ENCODE measurements at places on chromosomes 2 and 18.

GRCh38 chr18:7174344-7175095 lies 56.4 kb upstream of the LRRC30 start:
- no peak for DNase-seq

DNA sequence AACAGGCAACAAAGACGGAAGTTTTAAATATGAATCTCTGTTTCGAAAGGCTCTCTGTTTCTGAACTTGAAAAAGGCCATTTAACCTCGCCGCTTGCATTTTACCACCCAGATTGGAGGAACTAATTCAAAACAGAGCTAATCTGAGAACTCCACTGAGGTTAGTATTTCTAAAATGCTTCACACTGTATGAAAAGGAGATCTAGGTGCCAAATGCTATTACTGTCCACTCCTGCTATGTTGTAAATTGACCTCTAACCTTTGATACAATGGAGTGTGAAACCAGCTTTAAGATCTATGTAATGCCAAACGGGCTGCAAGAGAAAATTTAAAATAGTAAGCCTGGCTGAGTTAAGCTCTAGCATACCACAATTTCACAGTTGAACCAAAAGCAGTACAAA lies 364.5 kb downstream of the IRS1 start:
- DNase-seq: no peak

DNA sequence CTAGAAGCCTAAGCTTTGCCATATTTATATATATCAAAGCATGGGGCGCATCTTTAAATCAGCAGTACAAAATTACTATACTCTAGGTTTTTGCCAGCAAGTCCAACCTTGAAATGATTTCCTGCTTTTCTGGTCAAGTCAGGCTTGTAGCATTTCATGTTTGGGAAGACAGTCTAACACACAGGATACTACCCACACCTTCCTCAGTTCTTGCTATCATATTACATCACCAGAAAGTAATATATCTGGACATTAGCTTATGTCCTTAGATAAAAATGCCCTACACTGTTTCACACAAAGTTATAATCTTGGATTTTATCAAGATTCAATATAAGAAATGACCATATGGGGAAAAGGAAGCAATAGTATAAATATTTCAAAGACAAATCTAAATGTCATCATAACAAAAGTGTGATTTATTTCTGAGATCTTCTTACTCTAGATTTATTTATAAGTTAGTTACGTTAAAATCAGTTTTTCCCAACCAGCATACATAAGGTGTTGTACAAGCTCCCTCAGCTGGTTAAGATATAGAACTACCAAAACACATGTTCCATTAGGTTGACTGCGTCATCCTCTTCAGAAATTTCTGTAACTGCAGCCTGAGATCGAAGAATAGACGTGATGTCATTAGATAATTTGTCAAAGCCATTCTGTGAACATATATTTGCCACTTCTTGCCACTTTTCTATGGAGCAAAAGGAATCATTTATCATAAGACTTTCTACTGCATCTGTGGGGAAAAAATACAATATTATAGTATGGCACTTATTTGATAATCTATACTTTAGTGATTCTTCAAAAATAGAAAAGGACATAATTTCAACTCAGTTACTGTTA lies 56.6 kb downstream of the CLHC1 start:
- peak; percentile 26 for DNase-seq

DNA sequence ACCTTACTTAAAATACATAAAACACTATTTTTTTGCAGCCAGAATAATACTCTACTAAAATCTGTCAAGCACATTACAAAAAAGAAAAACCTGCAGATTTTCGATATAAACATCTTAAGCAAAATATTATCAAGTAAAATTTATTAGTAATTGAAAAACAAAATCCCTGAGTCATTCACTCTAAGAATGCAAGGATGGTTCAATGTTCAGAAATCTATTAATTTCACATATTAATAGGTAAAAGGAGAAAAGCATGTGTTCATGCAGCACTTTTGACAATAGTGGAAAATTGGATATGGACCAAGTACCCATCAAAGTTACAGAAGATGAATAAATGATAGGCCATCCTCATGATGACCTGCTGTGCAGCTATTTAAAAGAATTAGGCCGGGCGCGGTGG lies 66.2 kb upstream of the OTOS start:
- no peak for DNase-seq

DNA sequence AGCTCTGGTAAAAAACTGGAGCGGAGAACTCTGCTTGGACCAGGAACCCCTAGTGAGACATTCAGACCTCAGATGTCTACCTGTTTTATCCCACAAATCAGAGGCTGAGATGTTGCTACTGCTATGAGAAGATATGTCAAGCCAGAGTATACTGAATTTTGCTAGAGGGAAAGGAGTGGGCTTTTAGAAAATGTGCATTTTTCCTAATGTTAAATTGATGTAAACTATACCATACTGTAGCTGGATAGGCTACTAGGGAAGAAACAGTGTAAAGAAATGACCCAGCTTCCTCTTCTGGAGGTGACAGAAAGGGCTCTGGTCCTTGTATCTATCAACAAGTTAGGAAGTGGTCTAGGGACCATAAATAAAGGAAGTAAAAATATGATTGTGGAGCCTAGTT lies 65.0 kb downstream of the SLC39A10 start:
- DNase-seq: no peak

- DNase-seq: no peak
Measured at GRCh38 chr2:235295831-235296230, 198.0 kb upstream of the AGAP1 start.

- DNase-seq: no peak
Measured at GRCh38 chr2:41989501-41990180, 58.2 kb upstream of the PKDCC start.

DNA sequence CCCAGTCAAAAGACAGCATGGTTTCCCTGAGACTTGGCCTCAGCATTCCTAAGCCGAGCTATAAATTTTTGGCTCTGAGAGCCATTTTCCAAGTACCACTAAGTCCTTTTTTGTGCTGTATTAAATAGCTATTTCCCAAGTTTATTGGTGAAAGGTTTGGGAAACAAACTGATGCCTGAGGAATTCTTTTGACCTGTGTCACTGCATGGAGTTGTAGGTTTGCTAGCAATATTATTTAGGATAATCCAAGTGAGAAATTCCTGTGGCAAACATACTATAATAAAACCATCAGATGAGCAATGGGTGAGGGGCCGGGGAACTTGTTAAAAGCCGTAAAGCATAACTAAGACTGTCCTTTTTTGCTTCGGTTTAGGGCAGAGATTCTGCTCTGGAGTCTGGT lies 28.4 kb downstream of the ARHGAP28 start:
- DNase-seq: no peak

- no peak for DNase-seq
Measured at GRCh38 chr2:226661789-226662545, 137.7 kb downstream of the IRS1 start.

DNA sequence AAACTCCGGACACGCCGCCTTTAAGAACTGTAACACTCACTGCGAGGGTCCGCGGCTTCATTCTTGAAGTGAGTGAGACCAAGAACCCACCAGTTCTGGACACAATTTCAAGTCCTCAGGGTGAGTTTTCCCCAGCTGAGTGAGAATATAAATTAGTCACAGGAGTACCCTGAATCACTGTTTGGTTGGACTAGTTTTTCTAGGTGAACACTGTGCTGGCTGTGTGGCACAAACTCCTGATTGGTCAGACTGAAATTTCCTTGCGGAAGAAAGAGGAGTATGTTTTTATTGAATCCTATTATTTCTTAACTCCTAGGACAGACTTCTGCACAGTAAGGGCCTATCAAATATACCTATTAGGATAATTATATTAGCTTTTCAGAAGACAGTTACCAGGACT lies 288.1 kb upstream of the UBE2E3 start:
- no peak for DNase-seq

- no peak for DNase-seq
Measured at GRCh38 chr2:83615511-83615910, 843.6 kb downstream of the SUCLG1 start.

GRCh38 chr2:218438596-218438995 lies 19.7 kb downstream of the VIL1 start:
- DNase-seq: no peak

GRCh38 chr2:188383158-188383557 lies 91.5 kb downstream of the GULP1 start:
- DNase-seq: no peak

- DNase-seq: no peak
Measured at GRCh38 chr2:211800001-211800400, 738.6 kb downstream of the ERBB4 start.

DNA sequence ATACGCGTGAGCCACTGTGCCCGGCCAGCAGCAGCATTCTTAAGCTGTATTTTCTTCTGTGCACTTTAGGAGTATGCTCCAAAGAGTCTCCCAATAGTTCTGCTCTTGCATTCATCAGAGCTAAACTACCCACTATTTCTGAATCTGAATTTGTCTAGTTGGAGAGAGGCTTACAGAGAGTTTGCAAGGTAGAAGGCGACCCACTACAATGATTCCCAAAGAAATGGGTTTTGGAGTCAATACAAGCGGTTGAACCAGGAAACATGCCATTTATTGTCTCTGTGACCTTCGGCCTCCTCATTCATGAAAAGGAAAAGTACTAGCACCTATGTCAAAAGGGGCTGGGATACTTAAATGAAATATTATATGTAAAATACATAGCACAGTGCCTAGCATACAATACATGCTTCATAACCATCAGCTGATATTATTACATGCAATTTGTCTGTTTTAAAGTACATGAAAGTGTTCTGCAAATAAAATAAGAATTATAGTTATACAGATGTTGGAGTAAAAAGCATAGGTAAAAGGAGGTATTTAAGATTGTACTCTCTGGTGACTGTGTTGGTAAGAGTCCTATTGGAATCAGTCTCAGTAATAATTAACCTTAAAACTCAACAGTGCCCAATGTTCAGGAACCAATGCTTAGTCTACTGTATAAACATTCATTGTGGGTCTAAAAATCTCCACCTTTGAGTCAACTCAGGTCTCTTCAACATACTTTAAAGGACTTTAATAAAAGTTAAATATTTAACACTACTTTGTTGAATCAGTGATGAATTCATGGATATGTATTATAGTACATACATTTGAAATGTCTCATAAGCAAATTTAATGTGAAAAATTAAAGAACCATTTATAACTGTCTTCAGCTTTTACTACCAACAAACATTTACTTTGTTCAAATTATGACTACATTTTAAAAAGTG lies 89.8 kb upstream of the GRB14 start:
- no peak for DNase-seq

- DNase-seq: no peak
Measured at GRCh38 chr2:69985688-69986087, 24.3 kb upstream of the ASPRV1 start.

Measured in activated CD4-positive, alpha-beta T cell treated with anti-CD3 and anti-CD28 coated beads, Interleukin-2, amount 10 ng/mL, durations not matched to agents 7 days and 5 days (primary cell).